ENCODE measurements at places on chromosomes 2 and 18. TPM values are rescaled to one million over a fixed set of nuclear protein-coding genes. Genes with fewer than 3 reads are reported as not detected.
A peak's percentile ranks its signal among the peaks of the same experiment; 100 is the strongest.

DNA sequence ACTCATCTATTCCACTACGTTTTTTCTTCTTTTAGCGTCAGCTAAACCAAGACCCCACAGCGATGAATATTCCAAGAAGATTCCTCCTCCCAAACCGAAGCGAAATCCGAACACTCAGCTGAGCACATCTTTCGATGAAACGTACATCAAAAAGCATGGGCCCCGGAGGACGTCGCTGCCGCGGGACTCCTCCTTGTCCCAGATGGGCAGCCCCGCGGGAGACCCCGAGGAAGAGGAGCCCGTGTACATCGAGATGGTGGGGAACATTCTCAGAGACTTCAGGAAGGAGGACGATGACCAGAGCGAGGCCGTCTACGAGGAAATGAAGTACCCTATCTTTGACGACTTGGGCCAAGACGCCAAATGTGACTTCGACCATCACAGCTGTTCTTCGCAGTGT lies 182.4 kb downstream of the NYAP2 start:
- no peak for ATAC-seq

- no peak for ATAC-seq
Observed at GRCh38 chr2:63096491-63096890, 45.9 kb downstream of the OTX1 start.

- ATAC-seq, result no peak
Observed at GRCh38 chr2:182186132-182186735, 200.6 kb downstream of the PPP1R1C start.

DNA sequence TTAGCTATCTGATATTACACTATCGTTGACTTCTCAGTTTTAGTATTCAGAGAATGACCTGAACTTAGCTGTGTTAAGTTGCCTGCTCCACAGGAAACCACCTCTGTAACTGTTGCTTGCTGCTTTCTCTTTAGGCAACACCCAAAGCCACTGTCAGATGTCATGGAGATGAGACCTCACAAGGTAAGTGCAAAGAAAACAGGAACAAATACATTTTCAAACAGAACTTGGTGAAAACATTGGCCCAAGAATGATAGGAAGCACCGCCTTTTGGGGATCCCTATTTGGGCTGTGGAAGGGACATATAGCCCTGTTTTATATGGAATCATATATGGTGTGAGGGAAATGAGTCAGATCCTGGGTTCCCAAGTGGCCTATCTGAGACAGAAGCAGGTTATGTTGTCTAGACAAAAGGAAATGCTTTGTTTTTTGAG lies 143.4 kb downstream of the UBE2E3 start:
- peak; percentile 91 for ATAC-seq

- peak; percentile 18 for ATAC-seq
Observed at GRCh38 chr2:19899985-19900930, 1.5 kb downstream of the TTC32 start.

TMEM247 gene
- not detected for total RNA-seq

NEMP2 gene
- 16.5 TPM for total RNA-seq

CCDC178 gene
- total RNA-seq, result not detected

USP37 gene
- total RNA-seq, result 111 TPM

HOXD3 gene
- not detected for total RNA-seq
